ENCODE measurements at places on chromosomes 4 and X.

DNA sequence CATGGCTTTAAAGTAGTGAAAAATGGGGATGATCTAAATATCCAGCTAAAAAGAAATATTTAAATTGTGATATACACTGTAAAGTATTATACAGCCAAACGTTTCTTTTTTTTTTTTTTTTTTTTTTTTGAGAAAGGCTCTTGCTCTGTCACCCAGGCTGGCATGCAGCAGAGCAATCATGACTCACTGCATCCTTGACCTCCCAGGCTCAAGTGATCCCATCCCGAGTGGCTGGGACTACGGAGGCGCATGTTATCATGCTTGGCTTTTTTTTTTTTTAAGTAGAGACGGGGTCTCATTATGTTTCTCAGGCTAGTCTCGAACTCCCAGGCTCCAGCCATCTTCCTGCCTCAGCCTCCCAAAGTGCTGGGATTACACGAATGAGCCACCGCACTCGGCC, 17.1 kb downstream of the SMIM14 start:
- DNase-seq = no peak

DNA sequence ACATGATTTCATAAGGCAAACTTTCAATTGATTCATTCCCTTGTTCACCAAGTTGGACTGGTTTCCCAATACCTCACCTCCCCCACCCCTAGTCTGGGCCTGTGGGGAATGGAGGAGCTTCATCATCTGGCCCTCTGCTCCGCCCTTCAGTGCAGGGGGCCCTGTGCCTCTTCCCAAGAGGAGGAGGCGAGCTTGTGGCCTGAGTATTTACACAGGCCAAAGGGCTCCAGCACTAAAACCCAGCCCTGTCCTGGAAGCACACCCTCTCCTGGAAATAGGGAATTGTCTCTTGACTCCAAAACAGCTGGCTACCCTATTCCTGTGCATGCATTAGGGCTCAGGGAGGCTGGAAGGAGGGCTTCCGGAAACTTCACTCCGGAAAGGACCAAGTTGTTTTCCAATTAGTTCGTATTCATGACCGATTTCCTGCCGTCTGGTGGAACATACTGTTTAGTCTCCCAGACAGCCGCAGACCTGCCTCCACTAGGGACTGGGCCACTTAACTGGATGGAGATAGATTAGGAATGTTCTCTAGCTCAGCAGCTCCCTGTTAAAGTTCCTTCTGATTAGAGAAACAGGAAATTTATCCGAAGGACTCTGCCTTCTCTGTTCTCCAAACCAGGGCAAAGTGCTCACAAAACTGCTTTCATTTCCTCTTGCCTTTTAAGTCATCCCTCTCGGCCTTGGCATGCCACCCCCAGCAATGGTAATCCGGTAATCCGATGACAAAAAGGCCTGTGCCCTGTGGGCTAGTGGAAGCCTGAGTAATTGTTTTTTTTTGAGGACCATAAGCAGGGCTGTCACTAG, 5.8 kb downstream of the SRPX2 start:
- DNase-seq = no peak

GRCh38 chr4:52595001-52595400, 64.1 kb downstream of the USP46 start:
- no peak for DNase-seq

DNA sequence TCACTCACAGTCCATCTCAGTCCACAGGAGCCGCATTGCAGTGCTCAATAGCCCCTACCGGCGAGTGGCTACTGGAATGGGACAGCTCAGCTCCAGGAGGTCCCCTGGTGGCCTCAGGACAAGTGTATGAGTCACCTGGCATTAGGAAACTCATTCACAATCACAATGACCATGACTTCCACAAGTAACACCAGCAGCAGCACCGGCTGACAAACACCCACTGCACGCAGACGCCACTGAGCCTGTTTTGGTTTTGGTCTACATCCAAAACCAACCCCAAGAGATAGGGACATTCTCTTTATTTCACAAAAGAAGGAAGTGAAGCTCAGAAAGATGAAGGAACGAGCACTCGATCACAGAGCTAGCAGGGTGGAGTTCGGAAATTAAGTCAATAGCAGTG, 8.1 kb downstream of the JAKMIP1 start:
- no peak for DNase-seq

DNA sequence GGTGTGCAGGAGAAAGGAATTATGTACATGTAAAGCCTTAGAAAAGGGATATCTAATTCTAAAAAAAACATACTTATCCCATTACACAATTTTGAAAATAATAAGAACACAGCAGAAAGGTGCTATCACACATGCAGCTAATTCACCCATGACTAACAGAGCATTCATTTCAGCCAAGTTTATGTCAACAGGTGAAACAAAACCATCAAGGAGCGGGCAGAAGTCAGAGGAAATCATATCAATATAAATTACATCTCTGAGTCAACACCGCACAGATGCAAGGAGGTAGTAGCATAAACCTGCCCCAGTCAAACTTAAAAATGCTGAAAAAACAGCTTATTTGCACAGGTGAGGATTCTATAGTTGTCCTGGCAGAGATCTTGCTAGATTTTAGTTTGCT, 197.9 kb downstream of the PRDM5 start:
- DNase-seq = no peak

- no peak for DNase-seq
Measured at GRCh38 chr4:632926-633325, 7.6 kb downstream of the PDE6B start.

- DNase-seq = no peak
Measured at GRCh38 chrX:115234461-115234860, 565 bp upstream of the LRCH2 start.

DNA sequence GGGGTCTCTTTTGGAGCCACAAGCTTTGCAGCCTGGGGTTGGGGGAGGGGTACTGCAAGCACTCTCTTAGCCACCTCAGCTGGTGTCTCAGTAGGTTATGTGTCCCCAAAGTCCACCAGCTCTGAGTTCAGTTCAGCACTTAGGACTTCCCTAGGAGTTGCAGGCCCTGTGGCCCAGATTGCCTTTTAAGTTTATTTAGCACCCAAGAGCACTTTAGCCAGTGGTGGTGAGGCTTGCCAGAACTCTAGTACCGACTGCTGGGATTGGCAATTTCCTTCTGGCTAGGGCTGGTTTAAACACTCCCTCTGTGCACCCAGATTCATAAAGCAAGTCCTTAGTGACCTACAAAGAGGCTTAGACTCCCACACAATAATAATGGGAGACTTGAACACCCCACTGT, 489.9 kb upstream of the RPS6KA3 start:
- no peak for DNase-seq

GRCh38 chr4:152579916-152580315, 44.0 kb upstream of the FBXW7 start:
- DNase-seq = no peak

- DNase-seq = no peak
Measured at GRCh38 chrX:115260330-115260729, 26.4 kb upstream of the LRCH2 start.

GRCh38 chr4:168524006-168524405, 27.2 kb downstream of the PALLD start:
- DNase-seq = no peak

DNA sequence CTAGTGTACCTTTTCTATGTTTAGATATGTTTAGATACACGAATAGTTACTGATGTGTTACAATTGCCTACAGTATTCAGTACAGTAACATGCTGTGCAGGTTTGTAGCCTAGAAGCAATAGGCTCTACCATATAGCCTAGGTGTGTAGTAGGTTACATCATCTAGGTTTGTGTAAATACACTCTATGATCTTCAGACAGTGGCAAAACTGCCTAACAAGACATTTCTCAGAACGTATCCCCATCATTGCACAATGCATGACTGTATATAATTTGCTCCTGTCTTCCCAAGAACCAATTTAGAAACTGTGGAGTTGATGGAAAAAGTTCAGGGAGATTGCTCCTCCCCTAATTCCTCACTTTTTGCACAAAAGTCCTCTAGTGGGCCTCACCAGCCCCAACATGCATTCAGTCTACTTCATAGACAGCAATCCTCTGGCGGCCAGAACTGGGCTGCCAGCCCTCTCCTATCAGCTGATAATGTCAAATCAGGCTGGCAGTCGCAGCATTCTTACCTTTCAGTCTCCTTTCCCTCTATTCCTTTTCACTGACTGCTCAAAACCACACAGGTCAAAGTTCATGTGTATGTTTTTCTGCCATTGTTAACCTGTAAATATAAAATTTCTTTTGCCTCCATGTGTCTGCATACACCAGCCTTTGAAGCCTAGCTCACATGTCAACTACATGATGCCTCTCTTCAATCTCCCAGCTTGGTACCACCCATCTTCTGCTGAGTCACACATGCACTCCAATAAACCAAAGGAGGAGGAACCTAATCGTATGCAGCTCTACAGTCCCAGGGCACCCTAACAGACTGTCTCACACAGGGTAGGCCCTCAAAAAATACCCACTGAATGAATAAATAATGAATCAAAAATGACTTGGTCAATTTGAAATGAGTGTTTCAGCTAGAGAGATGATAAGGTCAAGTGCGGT, 32.0 kb downstream of the BCLAF3 start:
- no peak for DNase-seq

DNA sequence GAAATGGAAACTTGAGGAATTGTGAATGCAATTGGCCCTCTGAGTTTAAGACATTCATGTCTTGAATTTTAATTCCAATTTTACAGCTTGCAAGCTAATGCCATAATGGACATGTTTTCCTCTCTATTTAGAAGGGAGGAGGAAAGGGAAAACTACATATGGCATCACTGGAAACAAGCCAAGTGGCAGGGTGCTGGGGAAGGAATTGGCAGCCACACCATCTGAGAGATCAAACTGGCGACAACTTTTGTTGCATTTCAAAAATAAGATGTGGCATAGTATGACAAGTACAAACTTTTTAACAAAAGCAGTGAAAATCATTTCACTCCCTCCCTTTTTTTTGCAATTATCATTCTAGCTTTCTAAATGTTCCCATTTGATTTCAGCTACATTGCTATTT, 615.6 kb downstream of the CENPC start:
- DNase-seq = no peak

DNA sequence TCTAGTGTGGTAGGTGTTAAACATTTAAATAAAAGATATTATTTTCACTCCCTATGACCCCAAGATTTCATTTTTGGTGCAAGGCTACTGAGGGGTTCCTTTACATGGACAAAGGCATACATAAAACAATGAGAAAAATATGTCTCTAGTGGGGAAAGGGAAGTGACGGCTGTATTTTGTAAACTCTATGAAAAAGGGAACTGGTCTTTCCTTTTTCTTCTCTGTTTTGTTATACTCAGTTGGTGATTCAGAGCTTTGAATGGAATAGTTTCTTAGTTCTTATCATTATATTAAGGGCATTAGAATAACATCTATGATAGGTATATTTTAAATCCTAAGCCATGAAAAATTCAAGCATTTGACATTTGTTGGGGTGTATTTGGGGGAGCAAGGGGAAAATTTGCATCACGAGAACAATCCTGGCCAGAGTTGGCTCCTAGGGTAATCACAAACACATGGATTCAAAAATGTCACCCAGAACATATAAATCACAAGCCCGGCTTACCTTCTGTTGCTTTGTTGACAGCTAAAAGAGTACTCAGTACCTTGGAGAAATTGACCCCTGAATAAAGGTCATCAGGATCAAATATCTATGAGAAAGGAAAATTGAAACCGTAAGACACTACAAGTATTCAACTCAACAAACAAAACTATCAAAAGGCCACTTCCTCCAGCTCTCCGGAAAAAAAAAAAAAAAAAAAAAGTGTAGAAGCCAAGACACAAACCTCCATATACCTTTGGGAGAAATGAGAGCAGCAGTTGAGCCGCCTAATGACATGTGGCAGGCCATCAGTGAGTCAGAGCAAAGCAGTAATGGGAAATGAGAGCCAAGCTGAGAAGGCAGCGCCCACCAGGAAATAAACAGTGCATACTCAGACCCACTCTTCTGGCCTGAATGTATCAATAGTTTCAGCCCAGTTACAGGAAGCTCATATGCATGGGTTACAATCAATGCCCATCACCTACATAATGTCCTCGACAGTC, 33.4 kb downstream of the ARHGEF6 start:
- DNase-seq = no peak

DNA sequence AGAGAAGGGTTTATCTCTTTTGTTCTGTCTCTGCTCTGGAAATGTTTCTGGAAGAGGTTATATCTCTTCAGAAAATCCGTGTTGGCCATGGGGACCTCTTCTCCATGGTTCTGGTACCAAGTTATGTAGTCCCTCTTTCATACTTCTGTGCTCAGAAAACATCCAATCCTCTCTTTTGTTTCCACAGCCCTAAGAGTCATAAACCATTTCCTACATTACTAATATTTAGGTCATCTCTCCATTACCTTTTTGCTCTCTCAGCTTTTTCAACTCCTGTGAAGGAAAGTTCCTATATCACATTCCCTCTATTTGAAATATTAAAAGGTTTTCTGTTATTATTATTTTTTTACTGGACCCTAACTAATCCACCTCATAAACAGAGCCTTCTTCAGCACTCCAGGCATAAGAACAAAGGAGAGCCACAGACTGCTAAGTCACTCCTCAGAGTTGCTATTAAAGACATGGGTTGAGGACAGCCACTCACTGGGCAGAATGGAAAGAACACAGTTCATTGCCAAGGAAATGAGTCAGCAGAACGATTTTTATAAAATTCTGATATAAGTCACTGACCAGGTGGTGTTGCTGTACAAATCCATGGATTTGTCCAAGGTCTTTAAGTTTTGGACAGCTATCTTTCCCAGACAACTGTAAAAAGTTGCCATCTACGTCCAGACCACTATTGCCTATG, 122.4 kb upstream of the NPY2R start:
- DNase-seq = no peak

DNA sequence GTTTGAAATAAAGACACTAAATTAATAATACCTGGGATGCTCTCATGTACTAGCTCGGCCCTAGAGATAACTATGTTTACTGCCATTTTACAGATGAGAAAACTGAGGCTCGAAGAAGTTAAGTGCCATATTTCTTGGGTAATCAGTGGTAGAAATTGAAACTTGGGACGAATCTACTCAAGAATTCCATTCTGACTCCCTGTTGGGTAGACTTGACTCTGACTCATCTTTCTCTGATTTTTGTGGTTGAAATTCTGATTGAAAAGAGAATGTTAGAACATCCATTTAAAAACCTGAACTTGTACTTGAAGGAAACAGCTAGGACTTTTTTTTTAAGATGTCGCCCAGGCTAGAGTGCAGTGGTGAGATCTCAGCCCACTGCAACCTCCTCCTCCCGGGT, 50.1 kb upstream of the NSUN7 start:
- no peak for DNase-seq

GRCh38 chrX:136525738-136526606, 6.0 kb upstream of the VGLL1 start:
- DNase-seq = no peak

DNA sequence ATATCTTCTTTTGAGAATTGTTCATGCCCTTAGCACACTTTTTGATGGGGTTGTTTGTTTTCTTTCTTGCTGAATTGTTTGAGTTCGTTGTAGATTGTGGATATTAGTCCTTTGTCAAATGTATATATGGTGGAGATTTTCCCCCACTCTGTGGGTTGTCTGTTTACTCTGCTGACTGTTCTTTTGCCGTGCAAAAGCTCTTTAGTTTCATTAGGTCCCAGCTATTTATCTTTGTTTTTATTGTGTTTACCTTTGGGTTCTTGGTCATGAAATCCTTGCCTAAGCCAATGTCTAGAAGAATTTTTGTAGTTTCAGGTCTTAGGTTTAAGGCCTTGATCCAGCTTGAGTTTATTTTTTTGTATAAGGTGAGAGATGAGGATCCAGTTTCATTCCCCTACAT, 1372.6 kb upstream of the TENM3 start:
- DNase-seq = no peak

Data from stimulated activated CD4-positive, alpha-beta T cell treated with anti-CD3 and anti-CD28 coated beads, TNF-alpha, amount 100 ng/mL, for 4 hours (primary cell).